ENCODE measurements at places on chromosomes 3 and 15.

GRCh38 chr3:17040990-17041377 is 156.2 kb downstream of the PLCL2 start:
- DNase-seq: no peak

- DNase-seq: no peak
Measured at GRCh38 chr15:37080261-37080921, 20.0 kb downstream of the MEIS2 start.

- no peak for DNase-seq
Measured at GRCh38 chr3:113736548-113737089, 9.4 kb downstream of the NAA50 start.

DNA sequence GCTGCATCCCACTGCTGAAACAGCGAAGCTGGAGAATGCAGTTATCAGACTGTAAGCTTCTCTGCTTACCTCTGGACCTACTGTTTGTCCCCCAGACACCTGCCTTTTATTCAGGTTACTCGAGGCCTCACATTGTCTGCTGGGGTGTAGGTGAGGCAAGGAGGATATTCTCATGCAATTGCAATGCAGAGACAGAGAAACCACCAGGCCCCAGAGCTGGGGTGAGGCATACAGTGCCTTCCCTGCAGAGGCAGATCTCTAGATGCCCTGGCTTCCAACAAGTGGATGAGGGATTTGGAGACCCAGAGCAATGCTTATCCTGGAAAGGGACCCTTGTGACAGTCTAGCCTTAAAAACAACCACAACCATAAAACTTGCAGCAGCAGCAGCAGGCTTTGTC is 263.4 kb upstream of the ST8SIA2 start:
- no peak for DNase-seq

- DNase-seq: no peak
Measured at GRCh38 chr15:42355291-42355690, 4.0 kb upstream of the CAPN3 start.

DNA sequence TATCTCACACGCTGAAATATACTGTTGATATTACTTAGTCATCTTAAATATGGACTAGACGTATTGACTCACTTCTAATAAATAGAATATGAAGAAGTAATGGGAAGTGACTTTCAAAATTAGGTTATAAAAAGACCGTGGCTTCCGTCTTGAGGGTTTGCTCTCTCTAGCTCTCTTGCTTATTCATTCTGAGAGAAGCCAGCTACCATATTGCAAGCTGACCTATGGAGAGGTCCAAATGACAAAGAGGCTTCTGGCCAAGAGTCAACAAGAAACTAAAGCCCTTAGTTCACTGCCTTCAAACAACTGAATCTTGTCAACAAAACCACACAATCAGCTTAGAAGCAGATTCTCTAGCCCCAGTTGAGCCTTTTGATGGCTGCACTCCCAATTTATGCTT is 46.1 kb downstream of the SLC9C1 start:
- no peak for DNase-seq

- DNase-seq: no peak
Measured at GRCh38 chr3:157100096-157100477, 59.9 kb downstream of the CCNL1 start.

- no peak for DNase-seq
Measured at GRCh38 chr3:17585394-17586325, 156.8 kb downstream of the TBC1D5 start.

DNA sequence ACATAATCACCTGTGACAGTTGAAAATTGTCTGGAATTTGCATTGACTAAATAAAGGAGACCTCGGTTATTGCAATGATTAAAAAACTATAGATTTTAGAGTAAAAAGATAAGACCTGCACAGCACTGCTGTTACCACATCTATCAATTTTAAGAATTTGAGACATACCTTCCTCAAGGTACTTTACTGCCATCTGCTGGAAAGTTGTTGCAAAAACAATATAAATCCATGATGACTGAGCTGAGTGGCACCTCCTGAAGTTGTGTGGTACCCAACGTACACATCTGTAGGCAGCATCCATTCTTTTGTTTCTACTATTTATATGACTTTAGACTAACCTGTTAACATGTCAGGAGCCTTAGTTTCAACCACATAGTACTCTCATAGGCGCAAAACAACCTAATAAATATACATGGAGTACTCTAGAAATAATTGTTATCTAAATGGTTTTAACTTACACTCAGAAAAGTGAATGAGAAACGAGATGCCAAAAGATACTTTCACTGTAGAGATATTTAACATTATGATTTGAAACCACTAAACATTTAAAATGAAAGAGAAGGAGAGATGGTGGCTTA is 106.7 kb downstream of the GHSR start:
- no peak for DNase-seq

GRCh38 chr3:43686700-43687498 is 3.8 kb upstream of the ABHD5 start:
- no peak for DNase-seq

- DNase-seq: no peak
Measured at GRCh38 chr15:34716111-34716510, 38.7 kb downstream of the GJD2 start.

DNA sequence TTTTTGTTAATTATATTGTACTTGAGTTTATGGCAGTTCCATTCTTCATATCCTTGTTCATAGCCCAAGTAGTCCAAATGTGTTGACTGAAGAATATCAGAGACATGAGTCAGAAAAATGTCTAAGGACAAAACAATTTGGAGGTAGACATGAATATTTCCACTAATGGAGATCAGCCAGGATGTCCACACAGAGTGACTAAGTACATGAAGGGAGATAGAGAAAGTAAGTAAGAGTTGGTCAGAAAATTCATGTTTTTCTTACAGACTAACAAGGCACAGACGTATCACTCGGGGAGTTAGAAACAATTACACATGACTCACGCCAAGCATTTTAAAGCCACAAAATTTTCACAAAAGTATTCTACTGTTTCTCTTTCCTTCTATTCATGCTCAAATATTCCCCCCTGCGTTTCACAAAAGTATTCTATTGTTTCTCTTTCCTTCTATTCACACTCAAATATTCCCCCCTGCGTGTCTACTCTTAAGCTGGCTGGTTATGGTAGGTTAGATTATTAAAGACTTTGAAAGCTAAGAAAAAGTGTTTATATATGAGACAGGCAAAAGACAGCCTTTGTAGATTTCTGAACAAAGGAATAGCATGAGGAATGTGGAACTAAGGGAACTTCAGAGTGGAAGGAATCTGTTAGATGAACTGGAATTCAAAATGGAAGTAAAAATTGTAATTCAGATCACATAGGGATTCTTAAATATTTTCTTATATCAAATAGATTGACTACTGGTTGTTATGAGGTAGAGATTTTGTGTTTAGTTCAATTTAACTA is 648.7 kb upstream of the CCDC54 start:
- DNase-seq: no peak

DNA sequence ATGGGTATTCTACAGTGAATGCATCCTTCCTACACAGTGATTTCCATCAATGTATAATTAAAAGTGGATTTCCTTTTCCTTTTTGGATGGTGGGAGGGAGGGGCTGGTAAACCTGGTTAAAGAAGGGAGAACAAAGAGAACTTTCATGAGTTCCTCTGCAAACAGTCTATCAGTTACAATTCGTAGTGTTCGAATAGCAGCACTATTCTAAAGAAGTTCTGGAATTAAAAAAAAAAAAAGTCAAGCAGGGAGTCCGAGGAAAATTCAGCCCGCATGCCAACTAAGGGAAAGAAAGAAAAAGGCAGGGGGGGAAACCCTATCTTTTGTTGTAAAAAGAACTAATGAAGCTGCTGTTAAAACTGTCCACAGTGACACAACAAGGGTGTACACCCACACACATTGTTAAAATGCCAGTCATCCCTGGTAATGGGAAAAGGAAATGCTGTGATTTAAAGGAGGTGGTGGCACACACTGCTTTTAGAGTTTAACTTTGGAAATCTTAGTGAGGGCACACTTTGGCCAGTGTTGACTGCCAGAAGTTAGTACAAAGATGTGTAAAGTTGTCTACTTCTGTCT is 521.2 kb downstream of the ZIC1 start:
- DNase-seq: no peak

GRCh38 chr15:53833134-53833624 is 73.7 kb upstream of the WDR72 start:
- DNase-seq: no peak

GRCh38 chr15:79248183-79248582 is 34.3 kb upstream of the ANKRD34C start:
- no peak for DNase-seq

GRCh38 chr3:42067326-42067725 is 23.8 kb upstream of the TRAK1 start:
- DNase-seq: no peak

DNA sequence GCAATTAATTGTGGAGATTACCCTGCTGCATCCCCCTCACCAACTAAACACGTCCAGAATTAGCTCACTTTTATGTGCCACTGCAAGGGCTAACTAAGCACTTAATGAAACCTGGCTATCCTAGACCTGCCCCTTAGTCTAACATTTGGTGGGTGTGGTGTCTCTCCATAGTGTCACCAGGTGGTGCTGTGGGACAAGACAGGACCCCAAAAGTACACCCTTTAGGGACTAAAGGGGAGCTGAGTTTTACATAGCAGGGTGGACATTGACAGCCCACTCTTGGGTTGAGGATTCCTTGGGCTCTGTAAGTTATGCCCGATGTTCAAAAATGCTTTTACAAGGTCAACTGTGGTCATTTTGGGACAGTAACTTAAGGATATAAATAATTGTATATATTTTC is 5.7 kb downstream of the DUT start:
- no peak for DNase-seq

Measured in glutamatergic neuron (in vitro differentiated cells).